Omental fat pad (tissue), 4 donors: ENCODE measurements at places on chromosomes 4 and X. TPM values are rescaled to one million over a fixed set of nuclear protein-coding genes. Genes with fewer than 3 reads are reported as not detected.

Gene ARMCX1
- 60.2 TPM for total RNA-seq

Gene GC
- not detected for total RNA-seq

Gene GAGE12H
- total RNA-seq, result not detected

Gene DRD5
- total RNA-seq, result not detected

Gene LRCH2
- total RNA-seq, result 10.6 TPM

Gene IL15
- total RNA-seq, result 9.6 TPM

Gene STATH
- total RNA-seq, result not detected

Gene OFD1
- total RNA-seq, result 13.2 TPM

Gene ETNPPL
- total RNA-seq, result 0.96 TPM

Gene SLC16A2
- total RNA-seq, result 9.6 TPM

Gene SSX3
- not detected for total RNA-seq

Gene SPIN2A
- total RNA-seq, result 0.48 TPM

Gene PRMT9
- 7.6 TPM for total RNA-seq

Gene LRIT3
- total RNA-seq, result 0.32 TPM

Gene FAM47E
- total RNA-seq, result 7.8 TPM

Gene ARHGEF6
- total RNA-seq, result 38.8 TPM

Gene LANCL3
- 0.09 TPM for total RNA-seq

Gene GLRA3
- not detected for total RNA-seq

Gene SH3BP2
- 109 TPM for total RNA-seq

Gene VEGFD
- total RNA-seq, result 1.1 TPM

Gene MSX1
- 9.7 TPM for total RNA-seq

Gene LEF1
- 4.3 TPM for total RNA-seq

Gene GATA1
- total RNA-seq, result not detected

Gene RHOXF1
- not detected for total RNA-seq

Gene GAR1
- total RNA-seq, result 3.2 TPM

Gene C4orf50
- total RNA-seq, result 0.09 TPM

Gene DMRTC1B
- not detected for total RNA-seq

Gene SMPX
- not detected for total RNA-seq

Gene TBC1D9
- total RNA-seq, result 42.8 TPM

Gene ARMCX4
- 19.2 TPM for total RNA-seq

Gene ZNF157
- 0.19 TPM for total RNA-seq

Gene UGT2B15
- 0.31 TPM for total RNA-seq
